Right ventricle myocardium superior (tissue), 1 donor: ENCODE measurements at places on chromosomes 11 and 22.

GRCh38 chr22:21451545-21452520 lies 15.4 kb upstream of the TMEM191C start:
- DNase-seq: peak; percentile 17

DNA sequence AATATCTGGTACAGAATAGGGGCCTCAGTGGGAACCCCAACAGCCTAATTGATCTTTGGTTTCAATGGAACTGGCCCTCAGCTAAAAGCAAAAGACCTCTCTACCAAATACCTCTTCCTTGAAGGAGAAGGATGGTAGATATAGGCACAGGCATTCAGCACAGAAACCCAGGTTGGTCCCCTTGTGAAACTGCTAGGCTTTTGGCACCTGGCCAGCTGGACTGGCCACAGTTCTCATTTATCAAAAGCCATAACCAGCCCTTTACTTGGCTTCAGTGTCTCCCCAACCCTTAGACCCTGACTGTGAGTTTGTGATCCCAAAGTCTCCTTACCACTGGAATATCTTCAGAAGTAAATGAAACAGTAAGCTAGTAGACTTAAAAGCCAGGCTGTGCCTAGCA lies 152.9 kb downstream of the TENM4 start:
- no peak for DNase-seq

DNA sequence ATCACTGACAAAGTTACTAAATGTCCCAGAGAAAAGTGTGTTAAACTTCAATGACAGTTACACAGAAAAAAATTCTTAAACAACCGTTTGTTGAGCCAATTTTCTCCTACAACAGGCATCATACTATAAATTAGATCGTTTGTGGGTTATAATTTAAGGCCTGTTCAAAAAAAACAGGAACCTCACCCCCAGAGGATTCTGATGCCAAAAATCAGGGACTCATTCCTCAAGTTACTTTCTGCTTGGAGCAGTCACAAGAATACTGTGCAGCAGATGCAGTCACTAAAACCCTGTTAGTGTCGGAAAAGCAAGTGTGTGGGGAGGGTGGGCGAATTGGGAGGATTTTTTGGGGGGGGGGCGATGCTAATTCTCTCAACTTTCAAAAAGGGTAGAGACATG lies 657 bp downstream of the CWC15 start:
- no peak for DNase-seq

- DNase-seq: no peak
Measured at GRCh38 chr11:57772562-57772961, 11.0 kb downstream of the CTNND1 start.

GRCh38 chr11:124646148-124646547 lies 23.5 kb downstream of the TBRG1 start:
- no peak for DNase-seq

DNA sequence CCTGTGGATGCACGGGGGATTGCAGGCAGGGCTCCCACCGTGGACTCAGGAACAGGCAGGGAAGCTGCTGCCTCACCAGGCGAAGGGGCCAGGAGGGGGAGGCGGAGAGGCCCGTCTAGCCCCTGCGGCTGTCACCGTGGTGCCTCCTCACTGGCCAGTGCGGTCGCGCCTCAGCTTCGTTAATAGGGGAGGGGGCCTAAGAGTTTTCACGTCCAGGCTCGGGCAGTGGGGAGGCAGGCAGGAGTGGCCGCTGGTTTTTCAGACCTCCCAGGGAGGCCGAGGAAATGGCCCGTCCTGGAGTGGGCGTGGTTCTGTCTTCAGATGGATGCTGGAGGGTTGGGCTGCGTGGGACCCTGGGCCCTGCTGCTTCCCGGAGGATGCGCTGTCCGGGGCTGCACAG lies 91.1 kb upstream of the B3GAT1 start:
- no peak for DNase-seq

- no peak for DNase-seq
Measured at GRCh38 chr11:87423161-87423560, 385.4 kb downstream of the TMEM135 start.
